ENCODE measurements at places on chromosomes 2 and 18. TPM values are rescaled to one million over a fixed set of nuclear protein-coding genes. Genes with fewer than 3 reads are reported as not detected.

The SPDYA gene
- 3.9 TPM for total RNA-seq

The CHRNG gene
- total RNA-seq = not detected

GRCh38 chr2:98959810-98960507, 23.9 kb upstream of the CRACDL start:
- ATAC-seq = no peak

GRCh38 chr2:76448956-76449355, 738.2 kb upstream of the GCFC2 start:
- no peak for ATAC-seq
